ENCODE measurements at places on chromosomes 3 and 15.

DNA sequence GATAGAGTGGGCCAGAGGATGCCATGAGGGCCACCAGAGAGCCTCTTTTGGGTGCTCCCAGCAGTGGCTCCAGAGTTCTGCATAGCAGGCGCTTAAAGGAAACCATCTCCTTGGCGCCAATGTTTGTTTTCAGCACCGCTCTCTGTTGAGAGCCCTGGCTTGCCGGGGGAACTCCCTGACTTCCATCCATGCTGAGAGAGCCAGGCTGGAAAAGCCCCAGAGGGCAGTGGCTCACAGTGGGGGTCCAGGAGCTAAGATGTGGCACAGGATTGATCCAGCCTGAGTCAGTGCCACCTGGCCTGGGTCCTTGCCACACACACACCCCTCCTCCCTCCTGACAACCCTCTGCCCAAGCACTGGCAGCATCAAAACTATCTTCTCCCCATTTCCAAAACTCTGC, 50.4 kb upstream of the HACD2 start:
- no peak for DNase-seq

DNA sequence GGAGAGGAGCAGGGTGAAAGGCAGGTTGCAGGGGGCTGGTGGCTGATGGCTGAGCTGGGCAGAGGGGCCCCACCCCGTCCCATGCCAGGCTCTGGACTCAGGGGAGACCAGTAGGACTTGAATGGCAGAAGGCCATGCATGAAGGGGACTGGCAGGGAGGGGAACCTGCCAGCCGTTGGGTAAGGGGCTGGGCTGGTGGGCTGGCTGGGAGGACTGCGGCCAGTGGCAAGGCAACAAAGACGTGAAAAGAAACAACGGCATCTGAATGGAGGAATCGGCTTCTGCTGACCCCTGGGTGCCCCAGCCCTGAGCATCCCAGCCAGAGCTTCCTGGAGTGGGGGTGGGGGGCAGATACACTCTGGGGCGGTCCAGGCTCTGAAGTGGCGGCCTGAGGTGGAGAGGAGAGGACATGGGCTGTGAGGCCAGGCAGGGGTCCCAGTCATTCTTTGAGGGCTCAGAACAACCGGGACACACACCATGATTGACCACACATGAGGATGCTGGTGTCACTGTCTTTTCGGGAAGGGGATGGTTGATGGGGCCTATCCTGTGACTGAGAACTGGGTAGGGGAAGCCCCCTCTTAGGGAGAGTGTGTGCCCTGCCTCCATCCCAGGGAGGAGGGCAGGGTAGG, 11.7 kb downstream of the GLYCTK start:
- no peak for DNase-seq

- DNase-seq, result no peak
Measured at GRCh38 chr15:86854176-86854575, 774.5 kb downstream of the AGBL1 start.

GRCh38 chr3:13546667-13547171, 2.2 kb upstream of the FBLN2 start:
- DNase-seq, result no peak

DNA sequence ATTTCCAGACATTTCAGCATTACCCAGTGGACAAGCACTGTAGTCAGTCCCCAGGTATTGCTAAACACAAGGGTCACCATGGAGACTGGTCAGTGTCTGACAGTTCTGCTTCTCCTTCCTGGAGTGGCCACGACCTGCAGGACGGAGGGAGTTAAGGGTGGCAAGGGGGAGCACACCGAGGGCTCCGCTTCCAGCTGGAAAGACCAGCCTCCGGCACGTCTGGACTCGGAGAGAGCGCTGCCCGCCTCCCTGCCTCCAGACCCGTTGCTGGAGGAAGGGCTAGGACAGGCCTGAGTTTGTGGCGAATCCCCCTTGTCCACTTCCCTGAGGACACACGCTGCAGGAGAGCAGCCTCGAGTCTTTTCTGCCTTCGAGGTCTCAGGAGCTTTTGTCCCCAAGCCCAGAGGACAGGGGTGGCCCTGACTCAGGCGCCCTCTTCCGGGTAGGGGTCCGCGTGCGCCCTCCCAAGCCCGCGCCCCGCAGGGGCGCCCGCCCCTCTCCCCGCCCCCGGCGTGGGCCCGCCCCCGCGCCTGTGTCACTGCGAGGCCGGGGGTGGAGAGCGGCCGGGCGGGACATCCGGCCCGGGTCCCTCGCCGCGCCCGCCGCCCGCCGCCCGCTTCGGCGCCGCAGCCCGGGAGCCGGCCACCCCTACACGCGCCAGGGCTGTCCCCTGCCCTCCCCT, at the start of gene CHST14:
Gene CHST14, plus strand, starts transcription at position 562 of the 682 bp plus-strand sequence. CDS start 230 bp downstream, outside the sequence.
- peak; percentile 70 for DNase-seq

DNA sequence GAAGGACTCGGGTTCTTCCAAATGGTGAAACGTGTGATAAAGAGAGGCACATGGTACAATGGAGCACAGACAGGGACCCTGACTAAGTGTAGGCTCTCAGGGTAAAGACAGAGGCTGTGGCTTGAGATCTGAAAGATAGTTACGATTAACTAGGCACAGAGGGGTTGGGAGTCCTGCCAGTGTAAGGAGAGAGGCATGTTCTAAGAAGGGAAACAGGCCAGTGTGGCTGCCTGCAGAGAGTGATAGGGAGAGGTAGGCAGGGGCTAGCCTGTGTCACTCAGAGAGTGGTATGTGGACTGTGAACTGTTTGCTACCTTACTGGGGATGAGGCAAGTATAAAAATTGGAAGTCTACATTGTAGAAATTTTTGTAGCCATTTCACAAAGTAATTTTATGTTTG, 109.5 kb downstream of the PEX5L start:
- DNase-seq, result no peak

DNA sequence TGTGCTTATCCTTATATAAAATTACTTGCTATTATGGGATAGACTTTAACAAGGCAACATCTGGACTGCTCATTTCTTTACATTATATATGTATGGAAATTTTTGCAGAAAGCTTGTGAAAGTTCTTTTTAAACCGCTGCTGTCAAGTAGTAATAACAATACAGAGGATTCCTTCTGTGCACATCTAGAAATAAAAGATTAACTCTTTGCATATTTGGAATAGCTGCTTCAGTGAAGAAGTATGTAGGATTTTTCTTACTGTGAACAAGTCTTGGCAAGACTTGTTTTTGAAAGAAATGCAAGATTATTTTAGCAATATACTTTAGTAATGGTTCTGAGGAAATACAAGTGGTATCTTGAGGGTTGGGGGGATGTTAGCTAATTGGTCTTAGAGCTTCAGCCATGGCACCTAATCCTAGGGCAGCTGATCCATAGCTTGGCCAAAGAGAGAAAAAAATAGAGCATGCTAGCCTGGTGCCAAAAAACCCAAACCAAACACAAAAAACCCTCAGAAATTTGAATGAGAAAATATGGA, 4.3 kb downstream of the PRKCI start:
- no peak for DNase-seq

- DNase-seq, result no peak
Measured at GRCh38 chr3:177124882-177125281, 72.4 kb downstream of the TBL1XR1 start.

- DNase-seq, result no peak
Measured at GRCh38 chr15:69760258-69760845, 307.7 kb downstream of the RPLP1 start.

GRCh38 chr3:127407026-127407939, 119.4 kb upstream of the PRR20G start:
- no peak for DNase-seq

DNA sequence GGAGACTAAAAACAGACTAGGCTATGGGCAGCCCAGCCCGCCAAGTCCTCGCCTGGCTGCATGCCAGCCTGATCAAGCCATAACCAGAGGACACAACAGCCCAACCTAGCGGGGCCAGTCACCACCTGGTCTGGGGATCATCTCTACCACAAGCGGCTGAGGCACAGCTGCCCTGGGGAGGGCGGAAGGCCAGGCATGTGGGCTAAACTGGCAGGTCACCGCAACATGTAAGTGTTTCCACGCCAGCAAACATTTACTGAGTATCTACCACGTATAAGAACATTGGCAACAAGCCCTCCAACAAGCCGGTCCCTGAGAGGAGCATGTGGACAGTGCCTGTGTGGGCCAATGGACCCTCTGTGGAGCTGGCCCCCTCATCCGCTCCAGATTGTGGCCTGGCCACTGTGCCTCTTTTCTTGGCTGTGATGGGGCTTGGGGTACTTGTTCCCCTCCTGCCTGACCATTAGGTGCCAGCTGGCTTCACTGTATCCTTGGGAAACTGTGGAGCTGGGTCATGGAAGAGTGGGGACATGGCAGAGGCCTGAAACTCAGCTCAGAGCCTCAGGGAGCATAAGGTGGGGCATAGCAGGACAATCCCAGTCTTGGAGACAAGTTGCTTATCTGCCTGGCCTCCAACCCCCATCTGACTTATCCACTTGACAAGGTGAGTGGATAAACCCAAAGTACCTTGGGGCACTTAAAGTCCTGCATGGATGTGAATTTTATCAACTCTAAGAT, 9.0 kb downstream of the UBXN7 start:
- no peak for DNase-seq

DNA sequence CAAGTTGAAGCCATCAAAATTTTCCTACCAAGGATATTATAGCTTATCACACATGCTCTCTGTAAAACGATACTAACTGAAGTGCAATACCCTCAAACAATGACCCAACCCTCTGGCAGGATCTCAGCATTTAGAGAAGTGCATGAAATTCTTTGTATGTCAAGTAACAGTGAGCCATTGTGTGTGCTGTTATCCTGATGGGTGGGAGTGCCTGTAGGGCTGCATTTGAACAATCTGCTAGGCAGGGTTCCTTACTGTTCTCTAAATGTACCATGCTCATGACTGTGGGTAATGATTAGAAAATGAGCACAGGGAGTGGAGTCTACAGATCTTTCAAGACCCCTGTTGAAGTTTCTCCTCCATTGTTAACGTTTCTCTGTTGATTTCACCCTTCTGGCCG, 398.1 kb downstream of the NSUN3 start:
- no peak for DNase-seq
